Naive B cell (primary cell): ENCODE measurements at places on chromosomes 7 and 10.

- H3K4me3 ChIP-seq, result no peak overlapping the region
- H3K36me3 ChIP-seq, result no peaks in the 10 kb centered on the region
- H3K4me1 ChIP-seq, result no peaks in the 10 kb centered on the region
- H3K27me3 ChIP-seq, result no peaks in the 10 kb centered on the region
- DNase-seq, result no peak
Observed at GRCh38 chr10:125008689-125009638, 67.0 kb downstream of the ZRANB1 start.

DNA sequence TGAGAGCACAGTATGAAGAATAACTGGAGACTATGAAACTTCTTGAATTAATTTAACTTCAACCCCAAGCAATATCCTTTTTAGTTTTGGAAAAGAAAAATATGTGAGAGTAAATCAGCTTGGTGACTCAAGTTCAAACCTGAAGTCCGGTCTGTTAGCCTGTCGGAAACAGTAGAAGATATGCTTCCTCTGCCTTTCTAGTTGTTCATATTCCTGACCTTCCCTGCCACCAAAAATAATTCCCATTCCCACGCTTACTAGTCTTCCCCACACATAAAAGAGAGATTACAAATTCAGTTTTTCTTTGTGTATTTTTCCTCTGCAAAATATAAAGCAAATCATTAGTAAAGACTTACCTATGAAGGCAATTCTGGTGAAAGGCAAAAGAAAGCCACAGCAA, 3.6 kb downstream of the SEMA3D start:
- peaks cover 29% of the 10 kb centered on the region for H3K4me1 ChIP-seq
- H3K27me3 ChIP-seq, result peaks cover 16% of the 10 kb centered on the region
- no peak overlapping the region for H3K4me3 ChIP-seq

- H3K36me3 ChIP-seq, result no peaks in the 10 kb centered on the region
- H3K4me3 ChIP-seq, result no peak overlapping the region
- DNase-seq, result no peak
Observed at GRCh38 chr10:93299606-93300287, 182.4 kb downstream of the MYOF start.

- H3K36me3 ChIP-seq, result no peaks in the 10 kb centered on the region
- H3K27me3 ChIP-seq, result no peaks in the 10 kb centered on the region
- no peak for DNase-seq
- peaks cover 46% of the 10 kb centered on the region for H3K4me1 ChIP-seq
- H3K27ac ChIP-seq, result peak overlapping the region; percentile 68
- H3K4me3 ChIP-seq, result peak overlapping the region; percentile 43
Observed at GRCh38 chr7:66630531-66630930, 1.9 kb downstream of the KCTD7 start.

DNA sequence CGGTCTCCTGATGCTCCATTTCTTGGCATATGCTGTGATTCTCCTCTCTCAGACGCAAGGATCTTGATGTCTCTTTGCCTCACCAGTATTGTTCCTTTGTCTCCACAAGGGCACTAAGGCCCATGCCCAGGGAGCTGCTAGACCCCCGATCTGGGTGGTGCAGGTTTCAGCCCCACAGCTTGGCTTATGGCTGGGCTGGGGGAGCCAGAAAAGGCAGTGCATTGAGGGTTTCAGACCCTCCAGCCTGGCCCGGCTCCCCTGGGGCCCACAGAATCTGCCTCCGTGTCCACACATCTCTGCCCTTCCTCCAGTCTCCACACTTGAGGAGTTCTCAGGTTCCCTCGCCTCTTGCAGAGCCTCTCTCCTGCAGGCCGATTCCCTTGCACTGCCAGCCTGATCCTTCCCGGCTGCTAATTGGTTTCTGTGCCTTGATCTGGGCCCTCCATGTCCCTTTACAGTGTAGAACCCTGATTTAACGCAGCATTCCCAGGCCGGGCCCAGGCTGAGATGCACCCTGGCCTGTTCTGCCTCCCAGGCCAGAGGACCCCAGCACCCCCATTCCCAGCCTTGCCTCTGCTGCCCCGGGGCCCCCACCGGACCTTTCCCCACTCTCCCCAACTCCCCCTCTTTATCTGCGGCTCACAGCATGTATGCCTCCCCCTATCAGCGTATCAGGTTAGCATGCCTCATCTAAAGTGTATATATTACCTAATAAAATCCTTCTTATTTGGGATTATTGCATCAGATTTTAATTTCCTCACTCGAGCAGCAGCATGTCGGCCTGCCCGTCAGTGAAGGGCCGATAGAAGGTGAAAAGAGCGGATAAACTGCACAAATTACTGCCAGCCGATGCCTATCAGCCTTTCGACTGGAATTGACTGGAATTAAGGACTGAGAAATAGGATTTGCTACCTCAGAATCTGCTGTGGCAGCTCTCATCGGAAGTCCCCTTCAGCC, 145.7 kb downstream of the C10orf105 start:
- no peaks in the 10 kb centered on the region for H3K27me3 ChIP-seq
- no peak overlapping the region for H3K4me3 ChIP-seq
- H3K4me1 ChIP-seq, result no peaks in the 10 kb centered on the region
- no peak for DNase-seq

DNA sequence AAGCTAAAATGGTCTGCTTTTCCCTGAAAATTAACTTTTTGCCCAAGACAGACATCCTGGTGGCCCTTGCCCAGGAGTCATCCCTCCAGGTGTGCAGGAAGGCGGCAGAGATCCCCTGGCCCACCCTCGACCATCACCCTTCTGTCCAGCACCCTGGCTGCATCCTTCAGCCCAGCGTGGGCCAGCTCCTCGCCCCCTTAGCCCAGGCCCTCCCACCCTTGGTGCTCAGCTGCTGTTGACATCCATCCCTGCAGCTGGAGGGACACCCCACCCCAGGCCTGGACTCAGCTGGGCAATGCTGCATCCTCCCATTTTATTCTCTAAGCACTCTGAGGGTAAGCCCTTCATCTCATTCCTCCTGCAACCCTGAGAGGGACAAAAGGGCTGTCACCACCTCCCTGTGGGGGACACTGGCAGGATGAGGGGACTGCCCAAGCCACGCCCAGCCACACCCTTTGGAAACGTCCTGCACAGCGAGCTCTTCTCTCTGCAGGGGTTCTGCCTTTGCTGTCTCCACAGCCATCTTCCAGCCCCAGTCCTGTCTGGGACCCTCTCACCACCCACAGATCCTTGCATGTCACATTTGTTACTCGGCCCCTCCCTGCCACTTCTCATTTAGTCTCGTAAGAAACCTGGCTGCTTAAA, 30.7 kb downstream of the EN2 start:
- no peak overlapping the region for H3K27ac ChIP-seq
- peaks cover 58% of the 10 kb centered on the region for H3K27me3 ChIP-seq
- H3K4me1 ChIP-seq, result peaks cover 28% of the 10 kb centered on the region
- DNase-seq, result no peak
- H3K36me3 ChIP-seq, result no peaks in the 10 kb centered on the region

DNA sequence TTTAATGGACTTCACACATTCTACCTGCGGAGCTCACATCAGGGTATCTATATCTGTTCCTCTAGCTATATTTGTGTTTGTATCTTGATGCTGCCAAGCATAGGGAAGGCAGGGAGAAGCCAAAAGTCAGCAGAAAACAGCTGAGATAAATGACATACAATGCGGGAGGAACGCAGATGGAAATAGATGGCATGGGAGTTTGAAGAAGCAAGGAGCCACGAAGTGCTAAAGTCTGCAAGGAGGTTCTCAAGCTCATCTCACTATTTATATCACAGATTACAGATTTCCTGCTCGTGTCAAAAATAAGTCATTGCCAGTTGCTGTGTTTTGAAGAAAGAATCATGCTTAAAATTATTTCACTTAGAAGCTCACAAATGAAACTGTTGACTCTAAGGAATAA, 180.5 kb downstream of the DPP6 start:
- no peaks in the 10 kb centered on the region for H3K36me3 ChIP-seq
- H3K27me3 ChIP-seq, result no peaks in the 10 kb centered on the region
- no peak overlapping the region for H3K4me3 ChIP-seq
- H3K27ac ChIP-seq, result no peak overlapping the region

DNA sequence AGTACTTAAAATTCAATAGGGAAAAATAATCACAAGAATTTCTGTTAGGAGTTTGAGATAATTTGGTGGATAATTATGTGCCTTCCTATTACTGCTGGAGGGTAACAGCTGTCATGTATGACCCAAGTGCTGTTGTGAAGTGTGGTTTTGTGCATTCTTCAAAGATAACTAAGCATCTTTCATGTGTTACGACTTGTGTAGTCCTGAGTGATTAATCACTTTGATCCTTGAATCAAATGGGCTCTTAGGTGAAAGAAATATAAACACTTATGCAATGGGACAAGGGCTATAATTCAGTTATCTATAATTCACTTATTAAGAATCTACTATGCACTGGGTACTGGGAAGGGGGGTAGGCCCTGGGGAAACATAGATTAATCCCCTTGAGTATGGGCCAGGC, 89.0 kb downstream of the CH25H start:
- H3K27me3 ChIP-seq, result peaks cover 3% of the 10 kb centered on the region
- H3K27ac ChIP-seq, result no peak overlapping the region
- H3K36me3 ChIP-seq, result peaks cover 8% of the 10 kb centered on the region
- no peak for DNase-seq
- H3K4me3 ChIP-seq, result no peak overlapping the region

DNA sequence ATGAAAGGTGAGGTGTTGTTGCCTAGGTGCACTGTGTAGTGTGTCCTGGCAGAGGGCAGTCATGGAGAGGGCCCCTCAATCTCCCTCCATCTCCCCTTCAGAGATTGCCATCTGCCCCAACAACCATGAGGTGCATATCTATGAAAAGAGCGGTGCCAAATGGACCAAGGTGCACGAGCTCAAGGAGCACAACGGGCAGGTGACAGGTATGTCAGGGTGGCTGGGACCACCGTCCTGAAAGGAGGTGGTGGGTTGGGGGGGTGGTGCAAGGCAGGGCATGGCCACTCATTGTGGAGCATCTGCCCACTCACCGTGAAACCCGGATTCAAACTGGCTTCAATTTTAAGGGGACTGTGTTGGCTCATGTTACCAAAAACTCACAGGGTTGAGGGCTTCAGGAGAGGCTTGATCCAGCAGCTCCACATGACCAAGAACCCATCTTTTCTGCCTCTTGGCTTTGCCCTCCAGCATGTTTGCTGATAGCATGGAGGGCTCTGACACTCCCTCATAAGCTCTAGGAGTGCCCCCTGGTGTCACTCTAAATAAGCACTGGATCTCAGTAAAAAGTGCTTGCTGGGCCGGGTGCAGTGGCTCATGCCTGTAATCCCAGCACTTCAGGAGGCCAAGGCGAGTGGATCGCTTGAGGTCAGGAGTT, 12.2 kb downstream of the ARPC1B start:
- no peak overlapping the region for H3K4me3 ChIP-seq
- no peaks in the 10 kb centered on the region for H3K27me3 ChIP-seq

GRCh38 chr10:89224739-89225443, 17.8 kb upstream of the CH25H start:
- peaks cover 9% of the 10 kb centered on the region for H3K4me1 ChIP-seq
- peak overlapping the region; percentile 81 for H3K27ac ChIP-seq
- H3K27me3 ChIP-seq, result no peaks in the 10 kb centered on the region
- peaks cover 41% of the 10 kb centered on the region for H3K36me3 ChIP-seq

- no peak overlapping the region for H3K27ac ChIP-seq
- no peaks in the 10 kb centered on the region for H3K36me3 ChIP-seq
- no peak for DNase-seq
- no peak overlapping the region for H3K4me3 ChIP-seq
Observed at GRCh38 chr10:128025951-128026350, 100.3 kb downstream of the MKI67 start.

- H3K4me1 ChIP-seq, result peaks cover 23% of the 10 kb centered on the region
- peaks cover 9% of the 10 kb centered on the region for H3K36me3 ChIP-seq
- peaks cover 5% of the 10 kb centered on the region for H3K27me3 ChIP-seq
- H3K27ac ChIP-seq, result no peak overlapping the region
- no peak overlapping the region for H3K4me3 ChIP-seq
Observed at GRCh38 chr7:22480523-22481075, 19.4 kb downstream of the STEAP1B start.

DNA sequence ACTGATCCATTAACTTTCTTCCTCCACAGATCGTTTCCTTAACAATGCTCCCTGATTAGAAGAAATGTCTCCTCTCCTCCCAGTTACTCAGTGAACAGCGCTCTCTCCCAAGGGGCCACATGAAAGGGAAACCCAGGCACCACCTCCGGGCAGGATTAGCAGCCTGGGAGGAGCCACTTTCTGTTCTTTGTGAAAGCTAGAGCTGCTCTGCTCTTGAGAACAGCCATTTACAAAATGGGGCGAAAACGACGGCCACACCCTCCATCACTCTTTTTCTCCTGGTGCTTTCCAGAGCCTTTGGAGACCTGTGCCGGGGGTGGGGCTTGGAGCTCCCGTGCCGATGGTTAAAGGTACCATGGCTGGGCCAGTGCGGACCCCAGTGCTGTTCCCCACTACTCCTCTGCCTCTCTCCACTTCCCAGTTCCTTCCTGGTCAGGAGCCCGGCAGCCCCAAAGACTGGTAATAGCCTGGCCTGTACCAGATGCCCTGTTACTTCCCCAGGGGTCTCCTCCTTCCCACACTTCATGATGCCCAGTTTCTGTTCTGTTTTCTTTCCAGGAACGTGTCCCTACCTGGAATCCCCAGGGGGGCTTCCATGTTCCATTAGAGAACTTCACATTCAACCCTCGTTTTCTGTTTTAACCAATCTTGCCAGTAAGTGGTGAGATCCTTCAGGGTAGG, 402.9 kb upstream of the GALNT17 start:
- H3K36me3 ChIP-seq, result peaks cover 7% of the 10 kb centered on the region
- no peak for DNase-seq
- no peaks in the 10 kb centered on the region for H3K27me3 ChIP-seq
- no peaks in the 10 kb centered on the region for H3K4me1 ChIP-seq
- H3K4me3 ChIP-seq, result no peak overlapping the region
- H3K27ac ChIP-seq, result no peak overlapping the region

DNA sequence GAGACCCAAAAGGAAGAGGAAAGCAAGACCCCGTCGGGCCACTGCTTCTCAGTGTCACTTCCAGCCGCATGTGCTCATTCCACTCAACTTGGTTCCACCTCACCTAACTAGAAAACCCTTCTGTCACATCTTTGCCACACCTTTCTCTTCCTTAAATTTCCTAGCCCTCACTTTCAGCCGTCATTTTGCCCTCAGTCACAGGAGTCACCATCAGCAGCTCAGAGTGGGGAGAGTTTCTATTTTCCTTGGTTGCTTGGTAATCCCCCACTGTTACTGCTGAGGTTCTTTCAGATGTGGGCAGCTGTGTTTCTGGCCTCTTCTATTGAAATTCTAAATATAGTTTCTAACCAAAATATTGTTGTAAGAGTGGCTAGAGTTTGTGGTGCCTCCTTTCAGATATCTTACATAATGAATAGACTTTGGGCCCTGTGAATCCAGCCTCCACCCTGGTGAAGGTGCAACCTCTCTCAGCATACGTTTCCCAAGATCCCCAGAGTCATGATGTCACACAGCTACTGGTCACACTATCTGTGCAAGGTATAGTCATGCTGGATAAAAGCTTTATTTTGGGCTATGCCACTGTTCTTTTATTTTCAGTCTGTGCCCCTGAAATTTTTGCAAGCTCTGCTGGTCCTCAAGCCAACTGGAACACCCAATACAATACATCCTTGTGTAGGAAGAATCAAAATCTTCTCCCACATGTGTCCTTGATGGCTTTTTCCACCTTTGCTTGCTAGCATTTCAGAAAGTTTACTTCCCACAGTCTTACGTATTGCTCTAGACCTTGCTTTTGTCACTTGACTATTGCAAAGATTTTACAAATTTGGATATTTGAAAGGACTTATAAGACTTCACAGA, 9.2 kb downstream of the AGBL3 start:
- no peak overlapping the region for H3K4me3 ChIP-seq
- DNase-seq, result no peak
- H3K36me3 ChIP-seq, result peaks cover 11% of the 10 kb centered on the region
- H3K27me3 ChIP-seq, result no peaks in the 10 kb centered on the region
- peaks cover 10% of the 10 kb centered on the region for H3K4me1 ChIP-seq

GRCh38 chr7:129122078-129122750, 22.3 kb upstream of the TSPAN33 start:
- H3K36me3 ChIP-seq, result no peaks in the 10 kb centered on the region
- H3K4me3 ChIP-seq, result peak overlapping the region; percentile 13
- H3K27ac ChIP-seq, result peak overlapping the region; percentile 44
- no peak for DNase-seq

GRCh38 chr7:121395494-121395960, 581 bp downstream of the FAM3C start:
- peak overlapping the region; percentile 92 for H3K27ac ChIP-seq
- H3K36me3 ChIP-seq, result peaks cover 18% of the 10 kb centered on the region
- H3K4me1 ChIP-seq, result peaks cover 26% of the 10 kb centered on the region
- peak overlapping the region; percentile 95 for H3K4me3 ChIP-seq
